ENCODE measurements at places on chromosomes 4 and X.

GRCh38 chr4:88537709-88538108 is 14.1 kb upstream of the PYURF start:
- no peak for DNase-seq

- DNase-seq = no peak
Observed at GRCh38 chr4:26171941-26172340, 148.9 kb upstream of the RBPJ start.

GRCh38 chrX:70386235-70386634 is 36.9 kb upstream of the GDPD2 start:
- DNase-seq = peak; percentile 73

DNA sequence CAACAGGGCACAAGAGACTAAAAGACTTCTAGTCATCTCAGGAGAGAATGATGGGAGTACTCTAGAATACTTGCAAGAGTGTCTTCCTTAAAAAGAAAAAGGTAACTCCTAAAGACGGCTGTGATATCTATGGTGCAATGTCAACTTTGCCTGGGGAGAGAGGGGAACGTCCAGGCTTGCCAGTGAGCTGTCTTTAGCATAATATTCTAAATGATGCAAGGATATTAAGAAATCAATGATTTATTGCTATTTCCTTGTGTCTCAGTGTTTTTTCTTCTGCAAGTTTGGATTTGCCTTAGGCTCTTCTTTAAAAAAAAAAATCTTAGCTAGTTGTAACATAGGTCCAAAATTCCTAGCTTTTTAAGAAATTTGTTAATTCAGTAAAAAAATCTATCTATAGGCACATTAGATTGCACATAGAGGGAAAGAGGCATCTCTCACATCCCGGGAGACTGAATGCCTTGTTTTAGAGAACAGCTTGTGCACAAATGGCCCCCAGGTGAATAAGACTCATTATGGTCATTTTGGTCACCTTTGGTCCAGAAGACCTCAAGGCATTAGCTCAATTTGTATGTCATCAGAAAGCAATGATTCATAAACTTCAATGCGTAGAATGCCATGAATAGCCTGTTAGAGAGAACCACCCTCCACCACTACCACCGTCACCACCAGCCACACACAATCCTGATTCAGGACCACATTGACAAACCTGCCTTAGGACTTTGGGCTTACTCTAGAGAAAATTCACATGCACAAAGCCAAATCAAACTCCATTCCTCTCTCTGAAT is 104.1 kb downstream of the PALLD start:
- DNase-seq = no peak

DNA sequence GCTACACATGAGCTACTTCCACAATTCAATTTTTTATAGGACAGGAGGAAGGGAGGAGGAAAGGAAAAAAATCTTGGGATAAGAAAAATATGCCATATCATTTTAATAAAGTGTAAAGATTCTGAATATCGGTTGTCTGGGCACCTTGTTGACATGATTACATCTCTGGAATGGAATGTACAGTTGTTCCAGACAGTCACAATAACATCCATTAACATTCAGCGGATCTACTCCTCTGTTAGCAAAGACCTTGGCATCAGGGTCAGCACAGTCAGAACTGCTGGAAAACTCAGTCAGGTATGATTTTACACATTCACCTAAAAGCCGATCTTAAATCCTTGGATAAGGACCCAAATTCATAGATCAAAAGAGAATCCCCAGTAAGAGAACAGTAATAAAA is 85.4 kb upstream of the ARMCX2 start:
- DNase-seq = no peak

DNA sequence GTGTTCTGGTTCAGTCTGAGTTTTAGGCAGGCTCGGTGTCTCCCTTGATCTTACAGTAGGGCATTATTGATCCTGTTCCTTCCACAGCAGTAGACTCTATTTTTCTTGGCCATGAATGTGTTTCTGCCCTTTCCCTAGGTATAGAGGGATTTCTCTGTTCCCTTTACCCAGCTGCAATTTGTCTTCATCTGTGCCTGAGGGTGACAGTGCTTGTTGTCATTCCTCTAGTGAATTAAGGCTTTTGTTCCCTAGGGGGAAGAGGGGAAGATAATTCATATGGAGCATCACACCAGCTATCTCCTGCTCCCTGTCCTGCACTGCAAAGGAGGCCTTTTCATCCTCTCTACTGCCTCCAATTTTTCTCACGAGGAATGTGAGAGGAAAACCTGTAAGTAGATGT is 39.7 kb upstream of the CXorf51A start:
- DNase-seq = no peak

DNA sequence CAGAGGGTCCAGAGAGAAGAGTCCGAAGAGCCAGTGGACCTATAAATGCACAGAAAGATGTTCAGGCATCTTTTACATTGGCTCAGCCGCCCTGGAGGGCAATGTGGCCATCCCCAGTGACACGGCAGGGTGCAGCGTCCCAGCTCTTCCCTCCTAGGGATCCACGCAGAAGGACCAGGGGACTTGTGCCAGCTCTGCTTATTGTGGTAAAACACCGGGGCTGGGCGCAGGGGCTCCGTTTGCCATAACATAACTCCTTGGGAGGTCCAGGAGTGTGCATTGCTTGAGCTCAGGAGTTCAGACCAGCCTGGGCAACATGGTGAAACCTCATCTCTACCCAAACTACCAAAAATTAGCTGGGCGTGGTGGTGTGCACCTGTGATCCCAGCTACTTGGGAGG is 70.2 kb downstream of the CPZ start:
- no peak for DNase-seq

- no peak for DNase-seq
Observed at GRCh38 chrX:43885617-43886016, 3.4 kb upstream of the MAOB start.

GRCh38 chr4:1589098-1589497 is 95.0 kb downstream of the FAM53A start:
- no peak for DNase-seq

DNA sequence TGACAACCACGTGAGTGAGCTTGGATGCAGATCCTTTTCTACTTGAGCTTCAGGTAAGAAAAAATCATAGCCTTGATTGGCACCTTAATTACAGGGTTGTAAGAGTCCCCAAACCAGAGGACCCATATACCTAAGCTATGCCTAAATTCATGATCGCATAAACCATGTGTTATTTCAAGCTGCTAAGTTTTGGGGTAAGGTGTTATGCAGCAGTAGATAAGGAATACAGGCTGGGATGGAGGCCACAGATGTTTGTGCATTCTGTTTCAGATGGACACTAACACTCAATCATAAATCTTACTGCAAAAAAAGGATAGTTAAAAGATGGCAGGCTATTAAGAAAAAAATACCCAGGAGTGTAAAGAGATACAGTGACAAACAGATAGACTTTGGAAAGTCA is 112.3 kb downstream of the ASB9 start:
- DNase-seq = no peak

GRCh38 chr4:120536884-120537283 is 385.6 kb downstream of the PRDM5 start:
- DNase-seq = no peak

GRCh38 chrX:39826813-39827543 is 270.8 kb downstream of the BCOR start:
- DNase-seq = no peak

All from MV-4-11 (cell line).